Stimulated activated CD8-positive, alpha-beta memory T cell treated with anti-CD3 and anti-CD28 coated beads, Interleukin-2, amount 100 ng/mL, for 48 hours (primary cell): ENCODE measurements at places on chromosomes 4 and X.

GRCh38 chrX:101693476-101693875, 33.8 kb upstream of the ARMCX2 start:
- DNase-seq: no peak

DNA sequence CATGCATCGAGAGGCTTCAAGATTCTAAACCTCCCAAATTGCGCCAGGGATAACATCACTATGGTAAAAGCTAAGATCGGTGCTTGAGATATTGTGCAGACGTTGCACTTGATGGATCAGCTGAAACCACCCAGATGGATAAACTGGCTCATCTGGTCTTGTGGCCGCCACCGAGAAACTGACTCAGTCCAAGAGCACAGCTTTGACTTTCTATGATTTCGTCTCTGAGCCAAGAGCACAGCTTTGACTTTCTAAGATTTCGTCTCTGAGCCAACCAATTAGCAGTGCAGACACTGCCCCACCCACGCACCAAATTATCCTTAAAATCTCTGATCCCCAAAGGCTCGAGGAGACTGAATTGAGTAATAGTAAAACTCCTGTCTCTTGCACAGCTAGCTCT, 687.2 kb downstream of the FAM133A start:
- DNase-seq: no peak

- DNase-seq: no peak
These were observed 281.8 kb downstream of the RAPGEF2 start for GRCh38 chr4:159384632-159385031.

DNA sequence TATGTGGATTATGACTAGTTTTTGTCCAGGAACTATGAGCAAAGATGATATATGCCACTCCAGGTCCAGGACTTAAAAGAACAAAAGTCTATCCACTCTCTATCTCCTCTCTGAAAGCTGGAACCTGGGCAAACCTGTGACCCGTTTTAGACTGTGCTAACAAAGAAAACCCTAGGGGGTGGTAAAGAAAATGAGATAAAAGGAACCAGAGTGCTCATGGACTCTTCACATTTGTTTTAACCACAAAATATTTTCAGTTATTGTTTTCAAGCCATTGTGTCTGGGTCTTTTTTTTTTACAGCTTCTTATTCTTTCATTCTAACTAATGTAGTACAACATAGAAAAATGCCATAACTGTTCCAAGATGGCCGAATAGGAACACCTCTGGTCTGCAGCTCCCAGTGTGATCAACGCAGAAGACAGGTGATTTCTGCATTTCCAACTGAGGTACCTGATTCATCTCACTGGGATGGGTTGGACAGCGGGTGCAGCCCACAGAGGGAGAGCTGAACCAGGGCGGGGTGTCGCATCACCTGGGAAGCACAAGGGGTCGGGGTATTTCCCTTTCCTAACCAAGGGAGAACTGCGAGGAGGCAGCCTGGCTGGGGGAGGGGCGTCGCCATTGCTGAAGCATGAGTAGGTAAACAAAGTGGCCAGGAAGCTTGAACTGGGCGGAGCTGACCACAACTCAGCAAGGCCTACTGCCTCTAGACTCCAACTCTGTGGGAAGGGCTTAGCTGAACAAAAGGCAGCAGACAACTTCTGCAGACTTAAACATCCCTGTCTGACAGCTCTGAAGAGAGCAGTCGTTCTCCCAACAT, 45.1 kb downstream of the CHM start:
- no peak for DNase-seq

DNA sequence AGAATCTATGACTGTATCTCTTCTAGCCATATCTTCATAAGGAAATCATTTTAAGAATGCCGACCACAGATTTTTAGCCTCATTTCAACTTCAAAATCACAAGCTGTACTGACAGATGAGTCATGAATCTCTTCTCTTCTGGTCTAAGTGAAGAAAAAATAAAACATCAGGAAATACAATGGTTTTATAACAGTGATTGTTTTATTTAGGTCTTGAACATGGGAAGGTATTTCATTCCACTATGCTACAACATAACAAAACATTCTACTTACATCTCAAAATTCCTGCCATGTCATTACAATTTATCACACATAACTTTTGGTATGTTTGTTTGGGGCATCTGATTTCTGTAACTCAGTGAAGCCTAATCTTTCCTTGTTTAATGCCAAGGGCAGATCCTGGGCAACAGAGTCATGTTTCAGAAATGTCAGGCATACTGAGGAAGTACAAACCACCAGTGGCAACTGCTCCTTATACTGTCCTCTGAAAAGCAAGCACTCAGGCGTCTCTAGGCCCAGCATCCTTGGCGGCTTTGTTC, 325.0 kb downstream of the PDHA2 start:
- DNase-seq: no peak

DNA sequence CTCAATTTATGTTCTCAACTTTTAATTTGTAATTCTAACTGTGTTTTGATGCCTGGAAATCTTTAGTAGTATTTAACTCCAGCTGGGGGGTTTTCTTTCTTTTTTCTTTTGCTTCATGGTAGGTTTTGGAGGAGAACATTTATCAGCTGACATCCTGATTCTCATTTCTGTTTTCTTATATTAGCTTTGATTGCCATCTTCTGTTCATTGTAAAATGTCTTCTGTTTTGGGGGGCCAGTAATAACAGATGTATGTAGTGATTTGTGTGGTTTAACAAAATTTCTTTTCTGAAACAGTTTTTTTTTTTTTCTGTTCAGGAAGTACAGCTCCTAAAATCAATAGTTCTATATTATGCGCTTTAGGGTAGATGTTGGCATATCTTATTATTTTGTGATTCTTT, 182.2 kb downstream of the GABRB1 start:
- DNase-seq: no peak

GRCh38 chr4:110624904-110625494, 2.1 kb upstream of the PITX2 start:
- no peak for DNase-seq
